ENCODE measurements at places on chromosomes 2 and 18.

DNA sequence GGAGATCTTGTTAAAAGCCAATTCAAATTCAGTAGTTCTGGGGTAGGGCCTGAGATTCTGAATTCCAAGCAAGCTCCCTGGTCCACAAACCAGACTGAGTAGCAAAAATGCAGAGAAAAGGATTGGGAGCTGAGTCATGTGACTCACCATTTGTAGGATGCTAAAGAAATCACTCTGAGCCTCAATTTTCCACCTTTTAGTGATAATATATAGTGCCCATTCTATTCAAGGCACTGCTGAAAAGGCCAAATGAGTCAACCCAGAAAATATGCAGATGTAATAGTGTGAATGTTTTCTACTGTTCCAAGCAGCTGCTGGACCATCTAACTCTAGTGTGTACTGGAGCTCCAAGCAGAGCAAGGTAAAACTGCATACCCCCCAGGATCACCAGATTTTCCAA lies 47.2 kb downstream of the SLC14A2 start:
- no peak for DNase-seq

DNA sequence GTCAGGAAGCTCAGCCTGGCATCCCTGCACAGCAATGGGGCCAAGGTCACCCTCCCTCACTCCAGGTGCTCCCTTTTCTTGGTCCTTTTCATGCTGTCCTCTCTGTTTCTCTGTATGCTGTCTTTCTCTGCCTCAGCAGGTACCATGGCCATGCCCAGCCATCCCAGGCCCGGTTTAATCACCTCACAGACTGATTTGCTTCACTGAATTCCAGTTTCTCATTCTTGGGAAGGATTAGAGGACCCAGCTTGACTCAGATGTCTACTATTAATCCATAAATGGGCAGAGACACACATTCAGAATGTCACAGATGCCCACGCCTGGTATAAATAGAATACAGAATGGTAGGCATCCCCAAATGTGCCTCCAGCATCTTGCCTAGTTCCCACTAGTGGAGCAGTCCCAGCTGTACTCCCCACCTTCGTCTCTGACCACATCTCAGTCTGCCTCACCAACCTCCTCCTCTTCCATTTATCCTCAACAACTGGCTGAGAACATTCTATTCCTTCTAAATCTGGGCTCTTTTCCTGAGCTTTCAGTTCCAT lies 14.2 kb upstream of the L3MBTL4 start:
- no peak for DNase-seq

GRCh38 chr2:67782443-67782842 lies 280.4 kb downstream of the C1D start:
- no peak for DNase-seq

DNA sequence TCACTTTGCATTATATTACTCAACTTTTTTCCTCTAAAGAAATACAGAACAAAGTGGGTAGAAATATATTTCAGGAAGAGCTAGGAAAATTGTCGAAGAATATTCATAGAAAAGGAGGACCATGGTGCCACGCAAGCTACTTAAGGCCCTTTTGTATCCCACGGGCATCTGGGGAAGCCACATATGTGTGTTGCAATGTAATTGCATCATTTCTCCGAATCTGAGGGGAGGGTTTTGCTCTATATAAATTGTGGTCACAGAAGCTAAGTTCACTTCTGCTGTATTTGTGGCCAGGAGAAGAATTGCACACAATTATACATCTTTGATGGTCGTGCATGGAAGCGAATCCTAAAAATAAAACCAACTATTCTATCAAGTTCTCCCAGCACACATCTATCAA lies 360.3 kb downstream of the IRS1 start:
- DNase-seq = no peak

DNA sequence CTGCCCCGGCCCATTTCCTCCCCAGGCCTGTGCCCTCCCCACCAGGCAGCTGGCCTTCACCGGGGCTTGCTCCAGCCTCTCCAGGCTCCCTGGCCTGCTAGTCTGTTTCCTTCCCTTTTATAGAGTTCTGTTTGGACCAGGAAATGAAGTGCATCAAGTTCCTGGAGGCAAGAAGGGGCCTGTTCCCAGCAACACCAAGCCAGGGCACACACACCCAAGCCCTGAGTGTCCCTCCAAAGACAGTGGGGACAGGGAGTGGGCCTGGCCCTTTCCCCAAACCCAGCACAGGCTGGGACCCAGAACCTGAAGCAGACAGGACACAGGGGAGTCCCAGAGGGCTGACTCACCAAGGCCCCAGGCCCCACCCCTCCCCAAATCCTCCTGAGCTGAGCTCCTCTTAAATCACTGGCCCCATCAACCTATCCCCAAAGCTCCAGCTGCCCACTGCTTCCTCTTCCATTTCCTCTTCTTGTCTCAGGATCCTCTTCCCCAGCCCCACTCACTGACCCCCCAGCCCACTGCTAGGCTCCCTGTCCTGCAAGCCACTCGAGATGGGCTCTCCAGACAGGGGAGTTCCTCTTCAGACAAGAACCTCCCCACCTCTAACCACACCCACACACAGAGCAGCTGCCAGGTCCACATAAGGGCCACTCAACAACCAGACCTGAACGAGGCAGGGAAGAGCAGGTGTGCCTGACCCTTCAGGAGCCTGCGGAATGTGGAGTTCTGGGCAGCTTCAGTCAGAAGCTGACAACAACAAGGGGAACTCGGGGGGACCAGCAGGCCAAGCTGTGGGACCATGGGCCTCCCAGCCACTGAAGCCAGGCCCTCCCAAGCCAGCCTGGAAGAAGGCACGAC lies 74.2 kb downstream of the TNS1 start:
- DNase-seq = no peak
